ENCODE measurements at places on chromosomes 3 and 15.

DNA sequence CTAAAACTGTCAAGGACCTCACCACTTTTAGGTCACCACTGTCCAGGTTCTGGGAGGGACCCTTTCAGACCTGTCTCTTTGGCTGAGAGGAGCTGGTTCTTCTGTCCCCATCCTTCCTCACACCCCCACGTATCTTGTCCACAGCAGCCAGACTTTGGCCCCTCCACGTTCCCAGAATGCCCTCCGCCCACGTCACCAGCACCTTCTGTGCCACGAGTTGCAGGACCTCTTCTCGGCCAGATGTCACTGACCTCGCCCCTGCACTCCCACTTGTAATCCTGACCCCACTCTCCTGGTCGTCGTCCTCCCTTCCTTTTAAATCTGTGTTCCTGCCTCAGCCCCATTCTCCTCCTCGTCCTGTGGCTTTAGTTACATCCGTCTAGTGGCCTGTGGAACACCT lies 22.6 kb upstream of the SEC13 start:
- DNase-seq = no peak

DNA sequence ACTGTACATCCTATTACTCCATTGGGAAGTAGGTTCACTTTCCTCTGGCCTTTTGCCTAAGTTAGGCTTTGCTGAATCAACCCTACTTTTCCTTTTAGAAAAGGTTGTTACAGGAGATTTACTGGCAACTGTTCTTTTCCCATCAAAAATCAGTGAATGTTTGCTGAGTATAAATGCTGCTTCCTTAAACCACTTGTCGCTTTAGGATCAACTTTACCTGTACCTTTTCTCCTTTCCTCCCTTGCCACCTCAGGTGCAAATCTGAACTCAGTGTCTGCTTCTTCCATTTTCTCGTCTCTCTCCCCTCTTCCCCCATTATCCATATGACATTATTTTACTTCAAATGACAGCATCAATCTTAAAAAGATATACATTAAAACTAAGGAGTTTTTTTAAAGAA lies 69.5 kb upstream of the GOLGA6B start:
- DNase-seq = no peak

GRCh38 chr3:60240492-60240891 lies 1010.8 kb downstream of the FHIT start:
- DNase-seq = no peak

- DNase-seq = peak; percentile 37
Measured at GRCh38 chr3:197427021-197427420, 128.6 kb upstream of the DLG1 start.

- DNase-seq = no peak
Measured at GRCh38 chr3:137061186-137061585, 103.4 kb downstream of the IL20RB start.

GRCh38 chr15:31302778-31303725 lies 23.6 kb upstream of the KLF13 start:
- peak; percentile 92 for DNase-seq

- no peak for DNase-seq
Measured at GRCh38 chr3:143348486-143349327, 229.1 kb downstream of the CHST2 start.

DNA sequence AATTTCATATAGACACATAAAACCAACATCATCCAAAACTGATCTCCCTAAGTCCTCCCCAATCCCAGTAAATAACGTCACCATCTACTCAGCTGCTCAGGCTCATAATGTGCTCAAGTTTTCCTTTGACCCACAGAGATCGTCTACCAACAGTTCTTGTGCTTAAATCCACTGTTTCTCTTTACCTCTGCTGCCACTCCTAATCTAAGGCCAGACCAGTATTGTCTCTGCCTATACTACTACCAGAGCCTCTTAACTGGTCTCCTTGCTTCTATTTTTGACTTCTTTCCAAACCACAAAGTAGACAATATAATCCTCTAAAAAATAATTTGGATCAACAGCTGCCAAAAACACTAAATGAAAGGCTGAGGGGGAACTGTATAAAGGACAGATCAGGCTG lies 65.3 kb downstream of the CLASP2 start:
- peak; percentile 59 for DNase-seq

DNA sequence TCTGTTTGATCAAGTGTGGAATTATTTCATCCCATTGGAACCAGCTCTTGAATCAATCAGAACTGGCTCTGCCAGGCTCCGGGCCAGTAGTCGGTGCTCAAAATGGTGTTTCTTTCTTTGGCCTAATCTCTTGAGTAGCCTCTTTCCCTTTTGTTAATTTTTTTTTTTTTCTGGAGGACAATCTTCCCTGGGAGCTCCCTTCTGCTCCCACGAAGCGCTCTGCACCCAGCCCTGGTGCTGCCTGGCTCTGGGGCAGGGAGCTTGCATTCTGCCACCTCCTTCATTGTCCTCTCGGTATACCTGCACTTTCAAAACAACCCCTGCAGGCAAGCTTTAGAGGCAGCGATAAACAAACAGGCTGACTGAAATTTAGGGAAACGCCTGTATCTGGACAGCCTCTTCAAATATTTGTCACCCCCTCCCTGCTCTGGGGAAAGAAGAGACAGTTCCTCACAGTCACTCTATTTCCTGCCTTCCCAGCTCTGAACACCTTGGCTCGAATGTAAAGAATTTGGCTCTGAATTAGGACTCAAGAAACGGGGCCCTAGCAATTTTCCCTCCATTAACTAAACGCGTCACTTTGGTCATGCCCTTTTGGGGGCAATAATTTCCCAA lies 1.1 kb upstream of the THSD4 start:
- DNase-seq = no peak

GRCh38 chr3:81793410-81793809 lies 32.0 kb upstream of the GBE1 start:
- DNase-seq = no peak

- DNase-seq = peak; percentile 57
Measured at GRCh38 chr15:89820666-89821611, 6.3 kb upstream of the ANPEP start.

DNA sequence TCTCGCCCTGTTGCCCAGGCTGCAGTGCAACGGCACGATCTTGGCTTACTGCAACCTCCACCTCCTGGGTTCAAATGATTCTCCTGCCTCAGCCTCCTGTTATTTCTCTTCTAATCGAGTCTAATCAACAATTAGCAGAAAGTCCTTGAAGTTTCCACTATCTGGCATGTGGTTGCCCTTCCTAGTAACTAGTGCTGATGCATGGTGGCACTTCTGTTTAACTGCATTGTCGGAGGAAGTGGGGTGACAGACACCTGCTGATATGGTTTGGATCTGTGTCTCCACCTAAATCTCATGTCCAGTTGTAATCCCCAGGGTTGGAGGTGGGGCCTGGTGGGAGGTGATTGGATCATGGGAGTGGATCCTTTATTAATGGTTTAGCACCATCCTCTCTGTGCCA lies 9.2 kb downstream of the CRTAP start:
- DNase-seq = peak; percentile 84

GRCh38 chr15:67092752-67093503 lies 27.5 kb downstream of the SMAD3 start:
- no peak for DNase-seq

- no peak for DNase-seq
Measured at GRCh38 chr3:143252931-143253330, 133.4 kb downstream of the CHST2 start.

- no peak for DNase-seq
Measured at GRCh38 chr3:52773361-52774065, 2.8 kb upstream of the NEK4 start.

DNA sequence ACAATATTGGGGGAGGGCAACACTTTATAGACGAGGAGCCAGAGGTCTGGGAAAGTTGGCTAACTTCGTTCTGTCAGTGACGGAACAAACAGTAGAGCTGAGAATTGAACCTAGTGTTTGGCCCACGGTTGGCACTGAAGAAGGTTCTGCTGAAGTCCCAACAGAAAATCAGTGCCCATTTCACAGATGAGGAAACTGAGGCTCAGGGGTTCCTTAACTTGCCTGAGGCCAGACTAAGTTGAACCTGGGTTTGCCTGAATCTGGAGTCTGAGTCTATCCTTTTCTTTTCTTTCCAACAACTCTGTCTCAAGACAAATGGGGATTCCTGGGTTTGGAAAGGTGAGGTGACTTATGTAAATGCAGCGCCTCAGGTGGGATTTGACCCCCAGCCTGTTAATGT lies 55.1 kb downstream of the SLC6A6 start:
- DNase-seq = no peak

DNA sequence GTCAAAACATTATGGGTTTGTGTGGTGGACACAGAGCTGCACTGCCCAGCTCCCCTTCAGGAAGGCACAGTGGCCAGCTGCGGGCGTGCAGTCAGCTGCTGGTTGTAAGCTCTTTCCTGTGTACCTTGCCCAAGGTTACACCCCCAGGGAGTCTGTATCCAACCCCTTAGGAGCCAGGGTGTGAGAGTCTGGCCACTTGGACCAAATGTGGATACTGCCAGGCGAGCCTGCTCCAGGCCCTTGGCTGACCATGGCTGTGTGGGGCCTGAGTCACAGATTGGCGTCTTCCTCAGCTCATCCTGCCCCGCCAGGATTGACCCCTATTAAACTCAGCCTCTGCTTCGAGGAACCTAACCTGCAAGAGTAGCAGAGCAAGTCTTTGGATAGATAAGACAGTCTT lies 56.9 kb downstream of the ABHD5 start:
- no peak for DNase-seq

- DNase-seq = no peak
Measured at GRCh38 chr3:40765884-40766283, 241.1 kb downstream of the ZNF621 start.

DNA sequence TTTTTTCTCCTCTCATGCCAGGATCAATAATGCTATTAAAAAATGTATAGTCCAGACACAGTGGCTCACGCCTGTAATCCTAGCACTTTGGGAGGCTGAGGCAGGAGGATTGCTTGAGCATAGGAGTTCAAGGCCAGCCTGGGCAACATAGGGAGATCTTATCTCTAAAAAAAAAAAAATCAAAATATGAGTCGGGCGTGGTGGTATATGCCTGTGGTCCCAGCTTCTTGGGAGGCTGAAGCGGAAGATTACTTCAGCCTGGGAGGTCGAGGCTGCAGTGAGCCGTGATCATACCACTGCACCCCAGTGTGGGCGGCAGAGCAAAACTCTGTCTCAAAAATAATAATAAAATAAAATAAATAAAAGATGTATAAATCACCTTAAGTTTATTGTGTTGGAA lies 75.4 kb downstream of the WWTR1 start:
- DNase-seq = no peak

GRCh38 chr15:52230073-52230472 lies 38.9 kb upstream of the GNB5 start:
- DNase-seq = no peak

GRCh38 chr3:144272680-144273079 lies 301.1 kb downstream of the DIPK2A start:
- no peak for DNase-seq

GRCh38 chr3:71779674-71780377 lies 5.1 kb downstream of the PROK2 start:
- peak; percentile 83 for DNase-seq

DNA sequence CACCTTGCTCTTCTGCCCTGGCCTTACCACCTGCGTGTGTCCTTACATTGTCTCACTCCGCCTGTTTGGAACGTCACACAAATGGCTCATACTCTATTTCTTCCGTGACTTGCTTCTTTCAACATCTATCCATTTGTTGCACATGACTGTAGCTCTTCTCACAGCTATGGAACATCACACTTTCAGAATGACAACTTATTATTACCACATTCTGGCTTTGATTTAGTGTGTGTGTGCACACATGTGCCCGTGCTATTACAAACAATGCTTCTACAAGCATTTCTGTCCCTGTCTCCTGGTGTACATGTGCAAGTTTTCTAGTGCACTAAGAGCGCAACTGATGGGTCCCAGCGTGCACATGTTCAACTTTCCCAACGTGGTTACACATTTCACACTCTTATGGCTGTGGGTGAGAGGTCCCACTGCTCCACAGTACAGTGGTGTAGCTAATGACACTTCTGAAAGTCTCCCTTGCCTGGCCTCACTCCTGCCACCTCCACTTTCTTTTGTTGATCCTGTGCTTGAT lies 37.8 kb downstream of the PTH1R start:
- no peak for DNase-seq

DNA sequence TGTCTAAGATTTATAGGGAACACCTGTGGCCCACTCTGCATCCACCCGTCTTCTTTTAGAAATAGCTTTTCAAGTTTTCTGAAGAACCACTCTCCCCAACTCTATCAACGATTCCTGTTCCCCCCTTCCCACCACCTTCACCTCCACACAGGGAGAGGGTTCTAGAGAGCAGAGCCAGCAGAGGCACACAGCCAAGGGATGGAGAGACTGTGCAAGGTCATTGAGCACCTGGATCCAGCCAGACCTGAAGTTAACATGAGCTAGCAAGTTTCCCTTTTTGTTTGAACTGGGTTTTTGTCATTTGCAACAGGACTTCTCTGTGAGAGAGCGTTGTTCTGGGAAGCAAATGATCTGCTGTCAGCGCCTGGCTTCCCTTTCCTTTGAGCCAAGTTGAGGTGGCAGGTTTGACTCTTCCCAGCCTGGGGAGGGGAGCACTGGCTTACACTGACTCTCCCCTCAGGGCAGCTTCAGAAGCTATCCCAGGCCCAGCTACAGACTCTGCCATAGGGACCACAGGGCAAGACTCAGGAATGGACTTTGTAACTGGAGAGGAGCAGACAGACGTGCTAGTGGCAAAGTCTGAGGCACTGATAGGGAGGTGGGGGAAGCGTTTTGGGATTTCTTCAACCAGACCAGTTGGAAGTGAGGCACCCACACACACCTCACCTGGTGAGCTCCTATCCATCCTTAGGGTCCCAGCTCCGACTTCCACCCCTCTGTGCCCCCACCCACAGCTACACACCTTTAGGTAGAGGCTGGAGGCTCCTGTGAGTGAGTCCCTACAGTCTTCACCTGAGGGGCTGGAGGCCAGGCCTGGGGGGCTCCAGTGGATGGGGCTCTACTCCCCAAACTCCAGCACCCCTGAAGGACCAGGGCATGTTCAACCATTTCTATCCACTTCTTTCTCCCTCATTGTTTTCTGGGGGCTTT lies 19.4 kb upstream of the PLXNA1 start:
- DNase-seq = no peak

DNA sequence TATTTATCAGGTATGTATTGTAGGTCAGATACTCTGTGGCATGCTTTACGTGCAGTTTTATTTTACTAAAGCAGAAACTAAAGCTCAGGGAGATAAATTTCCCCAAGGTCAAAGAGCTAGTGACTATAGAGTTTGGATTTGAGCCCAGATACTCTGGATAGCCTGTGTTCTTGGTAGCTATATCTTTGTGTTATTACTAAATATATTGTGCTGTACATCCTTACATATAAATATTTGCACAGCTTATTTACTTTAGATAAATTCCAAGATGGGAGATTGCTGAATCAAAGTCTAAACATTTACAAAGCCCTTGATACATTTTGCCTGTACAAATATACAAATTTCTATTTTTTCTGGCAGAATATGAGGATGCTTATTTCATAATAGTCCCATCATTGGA lies 660.9 kb upstream of the NAALADL2 start:
- DNase-seq = no peak

DNA sequence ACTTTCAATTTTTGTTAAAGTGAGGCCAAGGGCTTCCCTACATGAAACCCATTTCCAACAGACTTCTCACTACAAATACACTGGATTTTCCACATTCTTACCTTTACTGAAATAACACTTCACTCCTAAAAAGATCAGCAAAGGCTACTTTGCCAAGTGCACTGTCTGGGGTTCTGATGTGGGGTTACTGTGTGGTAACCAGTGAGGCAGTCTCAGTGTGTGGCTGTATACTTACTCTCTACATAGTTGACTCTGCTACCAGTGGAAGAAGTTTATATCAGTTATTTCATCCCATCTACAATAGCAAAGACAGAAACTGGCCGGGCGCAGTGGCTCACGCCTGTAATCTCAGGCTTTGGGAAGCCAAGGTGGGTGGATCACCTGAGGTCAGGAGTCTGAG lies 5.6 kb downstream of the WDR82 start:
- no peak for DNase-seq
